ENCODE measurements at places on chromosomes 5 and 9. TPM values are rescaled to one million over a fixed set of nuclear protein-coding genes. Genes with fewer than 3 reads are reported as not detected.

DNA sequence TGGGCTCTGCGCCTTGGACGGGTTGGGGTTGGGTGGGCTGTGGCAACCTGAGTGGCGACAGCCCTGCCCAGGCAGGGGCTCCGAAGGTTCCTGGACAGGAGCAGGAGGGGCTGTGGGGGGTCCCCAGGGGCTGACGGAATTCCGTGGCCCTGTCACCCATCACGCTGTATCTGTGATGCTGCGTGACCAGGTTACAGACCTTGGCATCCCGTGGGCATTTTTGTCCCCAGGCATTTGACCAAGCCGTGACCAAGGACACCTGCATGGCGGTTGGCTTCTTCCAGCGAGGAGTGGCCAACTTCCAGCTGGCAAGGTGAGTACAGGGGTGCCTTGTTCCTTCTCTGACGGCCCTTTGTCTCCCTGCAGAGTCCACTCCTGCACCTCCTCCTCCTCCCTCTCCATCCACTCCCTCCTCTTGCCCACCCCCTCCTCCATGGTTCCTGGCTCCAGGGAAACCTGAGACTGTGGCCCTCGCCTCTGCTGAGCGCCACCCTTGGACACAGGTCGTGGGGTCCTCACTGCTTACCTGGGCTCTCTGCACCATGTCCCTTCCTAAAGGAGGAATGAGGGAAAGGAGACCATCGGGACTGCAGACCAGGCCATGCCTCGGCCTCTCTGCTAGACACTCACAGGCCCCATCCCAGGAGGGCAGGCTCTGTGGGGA lies 3.0 kb downstream of the NOXA1 start:
- DNase-seq, result no peak

Gene FAM151B
- 3.8 TPM for total RNA-seq

DNA sequence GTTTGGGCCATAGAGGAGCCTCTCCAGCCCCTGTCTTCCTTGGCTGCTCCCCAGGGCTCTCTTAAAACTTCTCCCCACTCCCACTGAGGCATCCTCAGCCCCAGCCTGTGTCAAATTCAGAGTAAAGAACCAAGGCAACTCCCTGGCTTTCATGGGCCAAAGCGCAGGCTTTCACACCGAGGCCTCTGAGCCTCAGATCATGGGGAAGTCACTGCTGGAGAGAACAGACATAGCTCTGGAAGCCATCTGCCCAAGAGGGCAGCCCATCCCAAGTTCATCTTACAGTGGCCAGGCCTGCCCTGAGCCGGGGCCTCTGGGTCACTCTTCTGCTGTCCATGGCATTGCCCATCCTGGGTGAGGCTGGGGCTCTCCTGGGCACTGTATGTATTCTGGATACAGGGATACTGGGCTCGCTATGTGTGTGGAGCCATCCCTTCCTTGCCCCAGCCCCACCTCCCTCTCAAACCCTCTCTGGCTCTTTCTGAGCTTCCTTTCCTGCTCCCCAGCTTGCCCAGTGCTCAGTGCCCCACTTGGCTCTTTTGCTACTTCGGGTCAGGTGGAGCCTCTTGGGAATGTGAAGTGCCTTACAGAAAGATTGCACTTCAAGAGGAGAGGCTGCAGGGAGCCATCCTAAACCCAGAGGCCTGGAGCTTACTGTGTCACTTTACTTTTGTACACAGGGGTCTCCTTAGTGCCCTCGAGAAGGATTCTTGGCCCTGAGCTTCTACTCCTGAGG lies 33.0 kb downstream of the TGFBI start:
- DNase-seq, result no peak

Gene IL4
- not detected for total RNA-seq

DNA sequence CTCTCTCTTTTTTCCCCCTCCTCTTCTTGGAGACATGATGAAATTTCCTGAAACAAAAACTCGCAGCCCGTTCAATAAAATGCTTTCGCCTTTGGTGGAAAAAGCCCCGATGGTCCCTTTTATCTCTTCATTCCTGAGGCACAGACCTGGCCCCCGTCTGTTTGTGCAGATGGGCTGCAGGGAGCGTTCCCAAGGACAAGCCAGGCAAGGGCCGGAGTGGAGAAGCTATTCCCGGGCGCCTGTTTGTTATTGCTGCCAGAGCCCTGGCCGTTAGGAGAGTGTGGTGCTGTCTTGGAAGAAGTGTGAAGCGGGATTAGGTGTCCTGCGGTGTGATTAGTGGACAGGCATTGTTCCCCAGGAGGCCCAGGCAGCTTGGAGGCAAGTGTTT lies 71.9 kb downstream of the SMIM23 start:
- no peak for DNase-seq

Gene SLC46A2
- total RNA-seq, result not detected

Gene PDGFRB
- total RNA-seq, result 366 TPM

DNA sequence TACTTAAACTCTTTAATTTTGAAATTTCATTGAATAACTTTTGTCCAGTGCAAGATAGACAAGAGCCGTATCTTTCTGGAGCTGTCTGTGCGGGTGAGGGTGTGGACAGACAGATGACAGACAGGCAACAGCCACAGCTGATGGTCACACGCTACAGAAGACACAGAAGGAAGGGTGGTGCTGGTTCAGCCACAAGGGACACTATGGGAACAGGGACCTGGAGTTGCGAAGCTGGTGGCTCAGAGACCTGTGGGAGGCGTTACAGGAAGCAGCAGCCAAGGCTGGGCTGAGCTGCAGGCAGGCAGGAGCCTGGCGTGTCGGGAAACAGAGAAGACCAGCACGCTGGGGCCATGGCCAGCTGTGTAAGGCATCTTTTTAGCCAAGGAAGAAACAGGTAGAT lies 104.4 kb downstream of the WNK2 start:
- DNase-seq, result no peak
